PC-9 (cell line): ENCODE measurements at places on chromosomes 3 and 15. TPM values are rescaled to one million over a fixed set of nuclear protein-coding genes. Genes with fewer than 3 reads are reported as not detected.

The MRPL47 gene
- total RNA-seq = 51.3 and 56.1 TPM in 2 replicates

DNA sequence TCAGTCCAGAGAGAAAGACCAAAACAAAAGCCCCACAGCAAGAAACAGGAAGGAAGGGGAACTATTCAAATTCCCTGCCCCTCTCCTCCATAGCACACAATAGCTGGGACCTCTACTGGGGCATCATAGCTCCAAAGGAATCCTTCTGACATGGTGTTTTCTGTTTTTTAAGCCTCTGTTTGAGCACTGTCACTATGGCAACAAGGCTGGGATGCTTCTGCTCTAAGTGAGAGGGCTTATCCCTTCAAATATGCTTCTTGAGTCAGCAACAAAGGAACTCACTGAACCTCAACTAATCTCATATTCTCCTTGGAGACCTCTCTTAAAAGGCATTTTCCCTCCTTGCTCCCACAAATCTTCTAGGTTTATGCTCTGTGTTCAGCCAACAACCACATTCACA lies 40.5 kb downstream of the MYLK start:
- DNase-seq = no peak

GRCh38 chr3:52534281-52535183 lies 875 bp upstream of the NT5DC2 start:
- no peak for DNase-seq

DNA sequence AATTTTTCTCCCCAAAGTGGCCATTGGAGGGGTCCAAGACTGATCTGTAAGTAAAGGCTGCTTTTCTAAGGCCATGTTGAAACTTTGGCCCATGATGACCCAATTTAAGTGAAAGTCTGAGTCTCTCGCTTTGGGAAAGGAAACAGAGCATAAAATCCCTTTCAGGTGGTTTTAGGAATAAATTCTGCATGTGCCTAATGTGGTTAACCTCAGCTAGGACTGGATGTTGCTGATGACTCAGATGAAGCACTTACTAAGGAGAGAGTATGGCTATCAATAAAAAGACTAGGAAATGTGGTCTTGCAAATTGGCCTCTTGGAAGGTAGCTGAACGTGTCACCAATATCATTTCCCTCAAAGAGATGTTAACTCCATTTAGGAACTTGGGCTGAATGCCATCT lies 458.5 kb downstream of the AGBL1 start:
- DNase-seq = no peak

DNA sequence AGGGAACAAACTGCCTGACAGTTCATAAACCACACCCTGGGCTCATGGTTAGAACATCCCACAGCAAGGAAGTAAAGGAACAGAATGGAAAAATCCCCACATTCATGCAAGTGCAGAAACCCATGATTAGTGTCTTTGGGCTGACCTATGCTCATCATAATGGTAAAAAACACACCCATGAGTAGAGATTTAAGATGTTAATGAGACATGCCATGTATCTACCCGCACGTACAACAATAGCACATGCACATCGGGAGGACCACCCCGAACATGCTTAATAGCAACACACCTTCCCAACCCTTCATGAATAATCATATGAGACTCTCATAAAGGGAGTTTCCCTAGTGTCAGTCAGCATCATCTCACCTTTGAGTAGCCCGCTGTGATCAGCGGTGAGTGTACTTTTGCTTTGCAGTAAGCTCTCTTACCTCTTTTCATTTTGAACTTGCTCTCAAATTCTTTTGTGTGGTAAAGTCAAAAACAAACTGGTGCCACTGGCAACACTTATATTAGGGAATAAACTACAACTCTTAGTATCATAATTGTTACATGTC lies 23.2 kb downstream of the ZBED2 start:
- no peak for DNase-seq

The REC114 gene
- not detected in 2 replicates for total RNA-seq

- no peak for DNase-seq
Observed at GRCh38 chr3:5143464-5143863, 21.4 kb downstream of the ARL8B start.

The CCR5 gene
- total RNA-seq = not detected in 2 replicates

- DNase-seq = peak; percentile 58
Observed at GRCh38 chr15:79923079-79923514, 26.3 kb upstream of the MTHFS start.

GRCh38 chr3:38404286-38404685 lies 49.4 kb upstream of the ACVR2B start:
- DNase-seq = no peak

The AGBL1 gene
- total RNA-seq = not detected in 2 replicates

The ZIC1 gene
- not detected in 2 replicates for total RNA-seq

DNA sequence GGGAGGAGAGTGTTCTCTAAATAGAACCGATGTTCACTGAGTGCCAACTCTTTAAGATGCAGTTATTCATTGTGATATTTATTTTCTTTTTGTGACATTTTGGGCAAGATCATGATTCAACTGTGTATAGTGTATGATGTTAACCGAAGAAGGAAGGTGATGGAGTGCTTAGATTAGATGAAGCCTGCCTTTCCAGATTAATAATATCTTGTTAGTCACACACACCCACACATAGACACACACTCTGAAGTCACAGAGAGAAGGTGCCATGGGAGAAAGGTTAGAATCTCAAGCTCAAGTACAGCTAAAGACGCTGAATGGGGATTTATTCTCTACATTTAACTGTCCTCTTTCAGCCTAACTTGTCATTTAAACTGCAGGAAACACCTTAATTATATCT lies 77.0 kb downstream of the SLC9A9 start:
- DNase-seq = no peak

DNA sequence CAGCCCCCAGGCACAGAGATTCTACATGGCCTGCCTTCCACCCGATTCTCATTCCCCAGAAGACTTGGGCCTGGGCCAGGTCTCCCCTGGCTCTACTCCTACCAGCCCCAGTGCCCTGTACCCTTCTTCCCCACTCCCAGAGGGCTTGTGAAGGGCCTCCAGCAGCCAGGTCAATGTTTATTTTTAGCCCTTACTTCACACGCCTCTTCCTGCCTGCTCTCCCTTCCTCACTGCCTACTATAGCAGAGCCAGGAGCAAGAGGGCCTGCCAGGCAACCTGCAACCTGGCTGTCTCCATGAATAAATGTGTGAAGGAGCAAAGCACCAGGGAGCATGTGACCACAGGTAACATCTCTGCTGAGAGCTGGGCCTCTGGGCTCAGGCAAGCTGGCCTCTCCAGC lies 26.4 kb upstream of the APEH start:
- no peak for DNase-seq

The ITIH1 gene
- total RNA-seq = not detected in 2 replicates

The CCDC13 gene
- total RNA-seq = 0.41 TPM in 1 of 2 replicates, not detected in the other

The ALDH1L1 gene
- total RNA-seq = 46.9 and 50.0 TPM in 2 replicates

GRCh38 chr15:43930079-43930478 lies 103.3 kb downstream of the WDR76 start:
- peak; percentile 52 for DNase-seq

DNA sequence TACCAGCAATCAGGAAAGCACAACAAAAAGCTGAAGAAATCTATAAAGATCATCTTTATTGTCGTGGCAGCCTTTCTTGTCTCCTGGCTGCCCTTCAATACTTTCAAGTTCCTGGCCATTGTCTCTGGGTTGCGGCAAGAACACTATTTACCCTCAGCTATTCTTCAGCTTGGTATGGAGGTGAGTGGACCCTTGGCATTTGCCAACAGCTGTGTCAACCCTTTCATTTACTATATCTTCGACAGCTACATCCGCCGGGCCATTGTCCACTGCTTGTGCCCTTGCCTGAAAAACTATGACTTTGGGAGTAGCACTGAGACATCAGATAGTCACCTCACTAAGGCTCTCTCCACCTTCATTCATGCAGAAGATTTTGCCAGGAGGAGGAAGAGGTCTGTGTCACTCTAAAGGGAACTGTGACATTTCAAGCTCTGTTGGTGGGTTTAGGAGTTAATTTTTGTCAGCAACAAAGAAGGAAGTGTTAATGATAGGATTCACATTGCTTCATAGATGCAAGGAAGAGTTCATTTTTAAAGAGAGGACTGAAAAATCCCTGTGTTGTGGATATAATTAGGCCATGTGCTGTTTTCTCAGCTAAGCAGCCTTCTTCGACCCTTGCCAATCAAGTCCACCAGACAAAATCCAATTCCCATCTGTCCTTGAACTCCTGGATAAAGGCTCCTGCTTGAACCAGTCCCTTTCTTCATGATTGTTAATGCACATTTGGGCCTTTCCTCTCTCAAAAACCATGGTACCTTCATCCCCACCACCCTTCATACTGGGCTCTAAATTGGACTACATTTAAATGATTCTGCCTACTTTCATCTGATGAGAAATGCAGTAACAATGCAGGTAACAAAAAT lies 1.2 kb downstream of the GPR15 start:
- no peak for DNase-seq

GRCh38 chr15:79881254-79881653 lies 15.6 kb downstream of the MTHFS start:
- DNase-seq = no peak

GRCh38 chr15:91142106-91142744 lies 42.2 kb downstream of the SV2B start:
- no peak for DNase-seq

DNA sequence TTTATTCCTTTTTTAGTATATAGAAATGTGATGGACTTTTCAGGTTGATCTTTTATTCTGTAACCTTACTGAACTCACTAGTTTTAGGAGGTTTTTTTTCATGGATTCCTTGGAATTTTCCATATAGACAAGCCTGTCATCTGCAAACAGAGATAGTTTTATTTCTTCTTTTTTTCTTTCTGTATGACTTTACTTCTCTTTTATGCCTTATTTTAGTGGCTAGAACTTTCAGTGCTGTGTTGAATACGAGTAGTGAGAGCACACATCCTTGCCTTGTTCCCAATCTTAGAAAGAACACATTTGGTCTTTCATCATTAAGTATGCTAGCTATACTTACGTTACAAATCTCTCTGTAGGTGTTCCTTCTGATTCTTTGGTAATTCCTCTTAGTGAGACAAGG lies 336.5 kb downstream of the PTPRG start:
- DNase-seq = no peak

GRCh38 chr3:35718921-35719320 lies 79.6 kb downstream of the ARPP21 start:
- no peak for DNase-seq

DNA sequence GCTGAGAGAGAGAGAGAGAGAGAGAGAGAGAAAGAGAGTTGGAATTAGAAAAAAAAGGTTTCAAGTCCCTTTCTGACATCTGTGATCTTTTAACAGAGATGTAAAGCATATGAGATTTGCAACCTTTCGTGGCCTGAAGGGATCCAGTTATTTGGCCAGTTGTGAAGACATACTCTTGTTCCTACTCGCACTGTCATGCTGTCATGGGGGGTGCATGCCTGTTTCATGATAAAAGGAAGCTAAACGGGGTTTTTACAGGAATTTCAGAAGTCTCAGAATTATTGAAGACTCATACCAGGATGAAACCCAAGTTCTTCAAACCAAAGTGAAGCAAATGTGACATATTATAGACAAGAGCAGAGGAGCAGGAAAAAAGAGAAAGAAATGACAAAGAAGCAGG lies 342.0 kb downstream of the RORA start:
- DNase-seq = no peak

GRCh38 chr3:40876496-40876895 lies 322.8 kb upstream of the CTNNB1 start:
- DNase-seq = no peak

The KNG1 gene
- total RNA-seq = not detected in 2 replicates

DNA sequence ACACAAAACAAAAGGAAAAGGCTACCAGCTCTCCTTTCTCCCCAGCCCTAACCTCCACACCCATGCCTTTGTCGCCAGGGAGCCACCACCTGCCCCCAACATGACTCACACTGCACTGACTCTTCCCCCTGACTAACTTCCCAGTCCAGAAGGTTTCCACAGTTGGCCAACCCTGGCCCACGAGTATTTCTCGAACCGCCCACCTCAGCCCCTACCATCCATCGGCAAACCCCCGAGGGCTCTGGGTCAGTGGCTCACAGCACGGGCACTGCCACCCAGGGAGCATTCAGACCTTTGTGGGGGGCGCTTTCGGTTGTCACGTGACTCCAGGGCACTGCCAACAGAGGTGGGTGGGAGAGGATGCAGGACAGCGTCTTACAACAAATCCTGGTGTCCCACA lies 152.3 kb downstream of the LRRC28 start:
- no peak for DNase-seq

GRCh38 chr15:41799488-41799805 lies 25.2 kb downstream of the MAPKBP1 start:
- DNase-seq = no peak

The ZNF620 gene
- total RNA-seq = 4.1 and 4.7 TPM in 2 replicates

GRCh38 chr3:8279886-8280550 lies 221.6 kb upstream of the LMCD1 start:
- no peak for DNase-seq

GRCh38 chr3:72629191-72629631 lies 219.0 kb downstream of the SHQ1 start:
- DNase-seq = no peak

The ZBTB47 gene
- 8.1 and 9.6 TPM in 2 replicates for total RNA-seq

GRCh38 chr15:61182946-61183345 lies 46.2 kb downstream of the RORA start:
- no peak for DNase-seq

DNA sequence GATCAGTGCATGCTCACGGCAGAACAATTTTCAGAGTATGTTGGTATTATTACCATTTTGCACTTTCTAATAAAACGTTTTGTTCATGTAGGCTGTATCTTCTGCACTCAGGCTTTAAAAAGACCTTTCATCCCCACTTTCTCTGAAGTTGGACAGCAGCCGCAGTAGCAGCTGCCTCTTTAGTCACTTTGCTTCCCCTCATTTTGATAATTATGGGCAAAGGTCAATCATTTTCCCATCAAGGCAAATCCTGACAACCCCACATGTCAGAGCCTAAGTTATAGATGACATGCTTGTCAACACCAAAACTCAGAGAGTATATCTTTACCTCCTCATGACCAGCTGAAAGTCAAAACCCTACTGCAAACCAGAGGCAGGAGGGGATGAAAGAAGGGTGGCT lies 99.7 kb downstream of the ROBO2 start:
- DNase-seq = no peak

DNA sequence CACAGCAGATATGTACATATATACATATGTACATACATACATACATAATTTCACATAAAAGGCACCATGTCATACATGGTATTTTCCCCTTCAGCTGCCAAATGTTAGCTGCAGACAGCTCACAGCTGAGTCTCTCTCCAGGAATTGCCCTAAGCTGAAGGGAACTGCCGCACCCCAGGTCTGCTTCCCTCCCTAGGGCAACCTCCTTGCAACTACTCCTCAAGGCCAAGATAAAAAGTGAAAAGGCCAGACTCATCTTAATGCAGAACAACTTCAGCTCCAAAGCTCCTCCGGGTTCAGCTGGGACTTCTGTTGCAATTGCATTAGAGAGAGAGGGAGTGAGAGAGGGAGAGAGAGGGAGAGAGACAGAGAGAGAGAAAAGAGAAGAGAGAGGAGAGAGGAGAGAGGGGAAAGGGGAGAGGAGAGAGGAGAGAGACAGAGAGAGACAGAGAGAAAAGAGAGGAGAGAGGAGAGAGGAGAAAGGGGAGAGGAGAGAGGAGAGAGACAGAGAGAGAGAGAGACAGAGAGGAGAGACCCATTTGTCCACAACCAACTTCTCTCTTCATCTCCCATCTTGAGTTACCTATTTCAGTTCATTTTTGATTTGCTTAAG lies 143.4 kb upstream of the HES1 start:
- no peak for DNase-seq

- no peak for DNase-seq
Observed at GRCh38 chr3:60363817-60364216, 887.4 kb downstream of the FHIT start.
